Transverse colon (tissue), 4 donors: ENCODE measurements at places on chromosomes 3 and 15. TPM values are rescaled to one million over a fixed set of nuclear protein-coding genes. Genes with fewer than 3 reads are reported as not detected.

TRPM1 gene
- not detected for total RNA-seq

MYZAP gene
- total RNA-seq: 13.1 TPM

CYP19A1 gene
- not detected for total RNA-seq

SERPINI2 gene
- not detected for total RNA-seq

PLIN1 gene
- 11.2 TPM for total RNA-seq

CHST13 gene
- 2.0 TPM for total RNA-seq

GOLGA8Q gene
- total RNA-seq: not detected

MYO5C gene
- 151 TPM for total RNA-seq

ATP10A gene
- total RNA-seq: 3.7 TPM

TRIM71 gene
- not detected for total RNA-seq

NANOGP8 gene
- total RNA-seq: 1.1 TPM

LRRC2 gene
- total RNA-seq: not detected

CIB2 gene
- 19.5 TPM for total RNA-seq

CLDN16 gene
- not detected for total RNA-seq

TRH gene
- total RNA-seq: not detected

COL6A5 gene
- not detected for total RNA-seq

MAGI1 gene
- total RNA-seq: 50.8 TPM

ST3GAL6 gene
- total RNA-seq: 2.7 TPM

DOCK3 gene
- total RNA-seq: 0.60 TPM

CFAP92 gene
- not detected for total RNA-seq

BFSP2 gene
- total RNA-seq: not detected

NR2E3 gene
- 0.55 TPM for total RNA-seq

IL5RA gene
- 0.95 TPM for total RNA-seq

LIPH gene
- 115 TPM for total RNA-seq

IMPG2 gene
- 0.37 TPM for total RNA-seq

SCAPER gene
- 121 TPM for total RNA-seq

LRRC15 gene
- total RNA-seq: not detected

RIOX2 gene
- 17.1 TPM for total RNA-seq

ACSBG1 gene
- not detected for total RNA-seq

PLCB2 gene
- 11.6 TPM for total RNA-seq

SLC12A1 gene
- total RNA-seq: not detected

CRYBG3 gene
- total RNA-seq: 24.1 TPM

EPHB3 gene
- total RNA-seq: 17.7 TPM

ARPP21 gene
- not detected for total RNA-seq

TTLL13 gene
- total RNA-seq: not detected

CHST14 gene
- total RNA-seq: not detected
